NCI-H524 treated with DMSO at 0.1 percent for 48 hours (cell line): ENCODE measurements at places on chromosomes 3 and 15.

GRCh38 chr3:114336122-114336697 lies 42.4 kb downstream of the TIGIT start:
- DNase-seq: no peak

GRCh38 chr15:47586653-47587224 lies 130.6 kb upstream of the SEMA6D start:
- DNase-seq: no peak

DNA sequence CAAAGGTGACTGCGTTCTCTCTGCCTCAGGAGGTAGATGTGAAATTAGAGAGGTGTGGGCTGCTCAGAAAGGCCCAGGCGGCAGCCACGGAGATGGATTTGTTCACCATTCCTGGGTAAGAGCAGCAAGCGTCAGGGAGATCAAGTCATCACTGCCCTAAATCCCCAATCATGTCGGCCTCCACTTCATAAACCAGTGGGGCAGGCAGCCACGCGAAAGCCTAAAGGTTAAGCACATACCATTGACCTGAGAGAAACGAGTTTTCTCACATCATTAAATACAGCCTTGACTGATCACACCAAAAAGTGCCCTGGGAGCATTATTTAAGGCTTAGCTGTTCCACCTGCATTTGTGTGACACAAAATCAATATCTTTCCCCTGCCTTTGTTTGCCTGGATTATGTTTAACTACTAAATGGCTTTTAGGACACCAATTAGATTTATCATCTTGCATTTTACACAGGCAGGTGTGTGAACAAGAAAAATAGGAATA lies 50.7 kb upstream of the FOXB1 start:
- DNase-seq: no peak

GRCh38 chr3:55066551-55067047 lies 138.7 kb upstream of the LRTM1 start:
- no peak for DNase-seq

DNA sequence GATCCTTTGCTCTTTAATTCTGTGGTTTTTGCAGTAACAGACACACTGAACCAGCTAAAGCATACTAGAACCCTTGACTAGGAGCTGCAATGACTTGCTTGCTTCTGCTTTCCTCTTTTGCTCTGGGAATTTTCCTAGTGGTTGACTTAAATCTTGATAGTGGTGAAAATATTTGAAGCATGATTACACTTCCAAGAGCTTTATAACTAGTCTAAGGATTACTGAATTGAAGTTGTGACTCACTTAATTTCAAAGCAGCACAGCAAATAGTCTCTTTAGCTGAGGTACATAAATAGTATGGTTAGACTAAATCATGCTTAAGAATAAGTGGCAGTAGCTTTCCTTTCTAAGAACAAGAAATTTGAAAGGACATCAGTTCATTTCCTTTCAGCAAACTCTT lies 513.5 kb upstream of the GBE1 start:
- no peak for DNase-seq

DNA sequence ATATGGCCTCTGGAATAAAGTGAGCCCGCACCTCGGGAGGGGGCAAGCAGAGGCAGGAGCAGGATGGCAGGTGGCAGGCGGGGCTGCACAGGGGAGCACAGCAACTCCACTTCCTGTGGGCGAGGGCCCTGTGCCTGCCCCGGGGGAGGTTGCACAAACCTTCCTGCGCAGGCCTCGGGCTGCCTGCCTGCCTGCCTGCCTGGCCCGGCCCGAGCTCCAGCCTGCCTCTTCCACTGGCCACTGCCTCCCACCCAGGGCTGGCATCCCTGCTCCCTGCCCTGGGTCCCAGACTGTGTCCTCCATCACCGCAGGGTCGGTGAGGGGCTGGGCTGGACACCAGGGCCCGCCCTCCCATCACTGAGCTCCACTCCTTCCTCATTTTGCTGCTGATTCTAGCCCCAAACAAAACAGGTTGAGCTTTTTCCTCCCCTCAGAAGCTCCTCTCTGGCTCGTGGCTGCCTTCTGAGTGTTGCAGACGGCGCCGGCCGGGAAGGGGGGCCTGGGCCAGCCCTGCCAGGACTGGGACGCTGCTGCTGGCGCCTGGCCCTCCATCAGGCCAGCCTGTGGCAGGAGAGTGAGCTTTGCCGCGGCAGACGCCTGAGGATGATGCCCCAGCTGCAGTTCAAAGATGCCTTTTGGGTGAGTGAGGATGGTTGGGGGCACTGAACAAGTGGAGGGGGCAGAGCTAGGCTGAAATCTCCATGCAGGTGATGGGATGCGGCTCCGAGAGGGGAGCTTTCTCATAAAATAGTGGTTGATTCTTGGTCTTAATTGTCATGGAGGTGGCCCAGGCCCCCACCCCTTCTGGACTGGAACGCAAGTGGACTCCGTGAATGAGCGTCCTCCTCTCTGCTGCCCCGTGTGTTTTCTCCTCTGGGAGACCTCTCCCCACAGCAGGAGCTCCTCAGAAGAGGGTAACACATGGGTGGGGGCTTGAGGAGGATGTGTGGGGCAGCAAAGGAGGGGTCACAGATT lies at the start of gene PSTPIP1:
TSS of gene PSTPIP1 (plus strand) at position 156 of the 975 bp plus-strand sequence. CDS start at position 604, 448 bp downstream.
- DNase-seq: no peak

DNA sequence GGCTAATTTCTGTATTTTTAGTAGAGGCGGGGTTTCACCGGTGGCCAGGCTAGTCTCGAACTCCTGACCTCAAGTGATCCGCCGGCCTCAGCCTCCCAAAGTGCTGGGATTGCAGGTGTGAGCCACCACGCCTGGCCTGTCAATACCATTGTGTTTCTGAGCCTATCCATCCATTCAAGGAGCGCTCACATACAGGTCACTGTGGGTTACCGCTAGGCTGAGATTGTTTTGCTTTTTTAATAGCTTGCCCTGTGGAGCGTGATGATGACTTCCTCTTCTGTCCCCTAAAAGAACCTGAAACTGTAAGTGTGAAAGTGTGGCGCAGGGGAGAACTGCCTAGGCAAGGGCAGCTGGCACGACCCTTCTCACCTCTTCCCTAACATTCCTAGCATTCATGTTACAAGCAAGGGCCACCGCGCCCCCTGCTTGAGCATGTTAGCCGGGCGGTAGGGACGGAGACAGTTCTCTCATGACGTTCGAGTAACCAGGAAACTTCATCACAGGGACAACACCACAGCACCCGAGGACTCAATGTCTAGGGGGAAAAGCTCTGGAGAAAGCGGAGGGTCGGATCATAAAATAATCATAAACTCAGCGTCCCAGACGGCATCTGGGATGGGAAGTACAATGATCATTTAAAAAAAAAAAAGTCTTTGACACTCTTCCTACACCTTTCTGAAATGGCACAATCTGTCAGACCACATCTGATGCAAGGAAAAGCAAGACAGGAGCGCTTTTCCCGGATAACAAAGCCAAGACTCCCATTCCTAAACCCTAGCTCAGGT lies 790 bp downstream of the LAMP3 start:
- DNase-seq: no peak

DNA sequence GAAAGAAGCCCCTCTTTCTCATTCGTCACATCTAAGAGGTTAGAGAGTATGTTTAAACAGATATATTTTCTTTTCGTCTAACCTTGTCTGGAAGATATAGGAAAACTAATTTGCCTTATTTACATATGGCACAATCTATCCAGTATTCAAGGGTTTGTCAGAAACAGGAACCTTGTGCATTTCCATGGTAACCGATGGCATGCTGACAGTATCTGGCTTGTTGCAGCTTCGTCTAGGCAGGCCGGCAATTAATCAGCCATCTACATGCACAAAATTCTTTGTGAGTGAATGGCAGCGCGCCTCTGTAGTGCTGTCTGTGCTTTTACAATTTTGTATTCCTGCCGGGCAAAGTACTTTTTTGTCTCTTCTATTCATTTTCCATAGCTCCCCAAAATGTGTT lies 294.0 kb upstream of the SOX2 start:
- DNase-seq: no peak

DNA sequence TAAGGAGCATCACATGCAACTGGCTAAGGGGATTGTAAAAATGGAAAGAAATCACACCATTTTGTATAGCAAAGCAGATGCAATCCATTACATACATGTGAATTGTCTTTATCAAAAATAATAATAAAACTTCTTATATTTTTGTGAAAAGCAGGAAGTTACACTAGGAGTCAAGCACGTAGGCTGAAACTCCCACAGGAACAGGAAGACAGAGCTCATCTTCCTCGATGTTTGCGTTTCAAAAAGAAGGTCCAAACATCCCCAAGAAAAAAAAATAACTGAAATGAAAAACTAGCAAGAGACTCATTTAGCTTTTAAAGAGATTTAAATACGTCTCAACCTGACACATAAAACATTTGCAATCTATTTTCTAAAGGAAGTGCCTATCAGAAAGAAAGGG lies 106.6 kb downstream of the TGFBR2 start:
- no peak for DNase-seq

DNA sequence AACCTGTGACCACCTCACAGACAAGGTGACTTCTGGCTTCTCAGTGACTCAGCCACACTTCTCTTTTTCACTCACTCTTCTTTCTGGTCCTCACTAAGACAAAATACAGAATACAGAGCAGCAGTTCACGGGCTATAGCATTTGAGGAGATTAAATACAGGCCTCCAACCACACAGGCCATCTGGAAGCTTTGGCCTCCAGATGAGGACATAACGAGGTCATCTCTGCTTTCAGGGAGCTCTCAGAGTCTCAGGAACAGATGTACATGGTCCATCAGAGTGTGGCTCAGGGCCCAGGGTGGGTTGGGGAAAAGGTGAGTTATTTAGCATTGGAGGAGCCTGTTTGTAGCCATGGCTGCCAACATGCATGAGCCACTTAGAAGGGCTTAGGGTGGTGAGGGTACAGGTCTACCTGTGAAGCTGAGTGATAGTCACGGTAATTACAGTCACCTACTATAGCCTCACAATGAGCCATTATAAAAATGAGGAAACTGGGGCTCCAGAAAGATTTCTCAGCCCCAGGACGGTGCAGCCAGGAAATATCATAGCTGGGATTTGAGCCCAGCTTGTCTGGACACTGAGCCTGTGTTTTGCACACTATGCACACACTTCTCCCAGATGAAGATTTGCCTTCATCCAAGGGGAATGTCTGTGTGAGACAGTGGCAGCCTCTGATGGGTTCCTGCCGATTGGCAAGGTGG lies 159.8 kb upstream of the CTDSPL start:
- DNase-seq: peak; percentile 76

GRCh38 chr3:21839592-21839991 lies 88.6 kb upstream of the ZNF385D start:
- DNase-seq: no peak

GRCh38 chr15:60682615-60683014 lies 203.7 kb upstream of the ICE2 start:
- DNase-seq: no peak

- no peak for DNase-seq
These were observed 221.4 kb upstream of the SUCLG2 start for GRCh38 chr3:67875858-67876257.

DNA sequence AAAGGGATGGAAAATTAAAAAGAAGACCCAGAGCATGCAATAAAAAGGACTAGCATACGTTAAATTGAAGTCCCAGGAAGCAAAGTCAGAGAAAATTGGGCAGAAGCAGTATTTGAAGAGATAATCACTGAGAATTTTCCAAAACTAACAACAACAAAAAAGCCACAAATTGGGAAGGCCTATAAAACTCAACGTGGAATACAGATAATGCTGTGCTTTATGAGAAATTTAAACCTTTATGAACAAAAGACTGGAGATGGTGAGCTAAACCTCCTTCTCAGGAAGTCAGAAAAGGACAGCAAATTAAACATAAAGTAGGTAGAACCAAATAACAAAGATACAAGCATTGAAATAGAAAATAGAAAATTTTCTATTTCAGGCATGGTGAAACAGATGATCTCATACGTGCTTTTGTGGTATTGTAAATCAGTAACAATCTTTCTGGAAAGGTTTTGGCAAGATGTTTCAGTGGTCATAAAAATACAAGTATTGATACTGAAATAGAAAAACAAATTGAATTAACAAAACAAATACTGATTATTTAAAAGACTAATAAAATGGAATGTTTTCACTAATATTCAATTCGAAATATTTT lies 55.6 kb downstream of the LYSMD4 start:
- no peak for DNase-seq

- DNase-seq: no peak
These were observed 16.7 kb downstream of the AP3S2 start for GRCh38 chr15:89877083-89877425.

- DNase-seq: no peak
These were observed 627.3 kb downstream of the PLOD2 start for GRCh38 chr3:145533696-145534095.

GRCh38 chr3:99777708-99778107 lies 40.0 kb upstream of the CMSS1 start:
- peak; percentile 81 for DNase-seq

GRCh38 chr3:16298891-16299290 lies 33.9 kb downstream of the OXNAD1 start:
- DNase-seq: no peak

- no peak for DNase-seq
These were observed 62.7 kb upstream of the SLCO3A1 start for GRCh38 chr15:91790836-91791235.

DNA sequence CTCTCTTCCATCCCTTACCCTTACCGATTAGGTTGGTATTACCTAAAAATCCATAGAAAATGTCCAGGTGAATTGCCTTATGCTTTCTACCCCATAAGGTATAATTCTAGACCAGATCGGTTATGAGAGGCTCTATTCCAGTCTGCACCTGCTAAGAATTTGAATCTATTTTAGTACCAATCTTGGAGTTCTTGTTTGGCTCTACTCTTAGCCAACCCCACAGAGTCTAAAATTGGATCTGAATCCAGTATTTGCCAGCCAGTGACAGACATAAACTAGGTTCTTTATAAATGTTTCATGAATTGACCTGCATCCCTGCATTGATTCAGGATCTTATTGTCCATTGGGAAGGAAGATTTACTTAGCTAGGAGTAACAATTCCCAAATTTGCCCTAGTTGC lies 6.5 kb downstream of the KLHL24 start:
- no peak for DNase-seq

DNA sequence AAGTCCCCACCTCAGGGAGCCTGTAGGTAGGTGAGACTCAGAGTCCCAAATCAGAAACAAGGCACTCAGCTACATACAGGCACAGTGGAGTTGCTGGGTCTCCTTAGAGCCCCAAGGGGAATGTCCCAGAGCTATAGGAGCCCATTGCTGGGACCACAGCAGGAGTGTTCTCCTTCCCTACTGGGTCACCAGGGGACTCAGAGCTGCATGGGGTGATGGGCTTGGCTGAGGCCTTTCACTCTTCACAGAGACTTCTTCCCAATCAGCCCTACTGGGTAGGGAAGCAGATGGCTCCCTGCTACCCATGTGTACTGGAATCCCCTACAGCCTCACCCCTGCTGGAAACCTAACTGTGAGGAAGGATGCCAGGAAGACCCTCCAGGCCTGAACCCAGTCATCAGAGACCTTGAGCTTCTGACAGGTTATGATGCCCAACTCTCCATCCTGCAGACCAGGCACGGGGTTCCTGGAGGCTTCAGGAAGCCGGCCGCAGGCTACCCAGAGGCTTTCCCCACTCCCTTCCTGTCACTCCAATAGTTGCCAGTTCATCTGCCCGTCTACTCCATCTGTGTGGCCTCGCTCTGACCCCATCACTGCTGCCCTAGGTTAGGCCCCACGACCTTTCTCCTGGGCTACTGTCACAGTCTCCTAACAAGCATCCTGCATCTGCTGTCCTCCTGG lies 24.0 kb downstream of the RASGRF1 start:
- DNase-seq: no peak
